ENCODE measurements at places on chromosomes 1 and 21.

GRCh38 chr1:198778049-198778448, 139.2 kb downstream of the PTPRC start:
- DNase-seq: no peak

GRCh38 chr1:196425513-196425912, 182.7 kb downstream of the KCNT2 start:
- no peak for DNase-seq

GRCh38 chr1:70066711-70067110, 138.7 kb downstream of the LRRC40 start:
- no peak for DNase-seq

- no peak for DNase-seq
Observed at GRCh38 chr1:66552287-66552686, 18.3 kb downstream of the SGIP1 start.

GRCh38 chr21:32253215-32253641, 25.6 kb downstream of the MIS18A start:
- DNase-seq: no peak

GRCh38 chr1:243672539-243673074, 177.4 kb downstream of the AKT3 start:
- no peak for DNase-seq

DNA sequence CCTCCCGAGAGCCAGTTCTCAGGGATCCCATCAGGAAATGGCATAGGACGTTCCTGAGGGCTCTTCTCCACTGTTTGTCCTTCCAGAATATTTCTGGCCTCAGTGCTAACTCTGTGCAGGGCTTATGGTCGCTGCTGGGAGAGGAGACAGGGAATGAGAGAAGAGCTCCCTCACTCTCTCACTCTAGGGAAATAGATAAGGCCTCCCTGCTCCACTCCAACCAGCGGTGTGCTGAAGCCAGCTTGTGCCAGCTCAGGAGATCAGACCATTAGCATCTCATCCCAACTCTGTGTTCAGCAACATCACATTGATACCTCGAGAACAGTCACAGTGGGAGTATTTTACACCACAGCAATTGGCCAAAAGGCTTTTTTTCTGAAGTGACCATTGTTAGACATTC, 49.2 kb upstream of the ZC3H12A start:
- no peak for DNase-seq

GRCh38 chr21:18147678-18148077, 97.0 kb upstream of the CHODL start:
- DNase-seq: peak; percentile 24

GRCh38 chr1:64861611-64862010, 104.7 kb downstream of the JAK1 start:
- no peak for DNase-seq

DNA sequence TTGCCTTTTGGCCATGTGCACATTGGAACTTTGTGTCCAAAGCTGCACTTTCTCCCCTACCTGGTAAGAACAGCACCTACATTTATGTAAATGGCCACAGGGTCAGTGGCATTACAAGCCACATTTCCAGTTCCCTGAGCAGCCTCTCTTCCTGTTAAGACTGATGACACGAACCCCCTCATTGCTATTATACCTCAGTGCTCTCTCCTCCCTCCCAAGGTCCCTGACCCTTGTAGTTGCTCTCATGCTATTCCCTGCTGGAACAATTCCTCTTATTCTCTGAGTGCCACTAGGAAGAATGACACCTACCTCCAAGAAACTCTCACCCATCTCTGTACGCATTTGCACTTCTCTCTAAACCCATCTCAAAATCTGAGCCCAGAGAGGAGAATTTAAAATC, 14.9 kb upstream of the VAV3 start:
- DNase-seq: no peak

DNA sequence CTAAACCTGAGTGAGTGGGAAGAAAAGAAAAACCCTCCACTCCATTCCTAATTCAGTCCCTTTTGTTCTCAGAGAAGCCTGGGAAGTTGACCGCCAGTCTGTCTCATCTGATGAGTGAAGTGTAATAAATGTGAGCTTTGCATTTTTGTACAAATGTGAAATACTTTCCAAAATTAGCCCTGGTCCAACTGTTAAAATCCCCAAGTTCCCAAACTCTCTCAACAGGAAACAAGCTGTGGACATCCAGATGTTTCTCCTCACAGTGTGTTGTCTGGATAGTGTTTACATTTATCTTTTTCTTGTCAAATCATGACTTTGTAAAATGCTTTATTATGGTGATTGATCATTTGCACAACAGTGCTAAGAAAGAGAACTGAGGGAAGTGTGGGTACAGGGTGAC, 145.1 kb downstream of the TM2D1 start:
- no peak for DNase-seq

GRCh38 chr21:39006571-39007311, 176.5 kb downstream of the PSMG1 start:
- no peak for DNase-seq

DNA sequence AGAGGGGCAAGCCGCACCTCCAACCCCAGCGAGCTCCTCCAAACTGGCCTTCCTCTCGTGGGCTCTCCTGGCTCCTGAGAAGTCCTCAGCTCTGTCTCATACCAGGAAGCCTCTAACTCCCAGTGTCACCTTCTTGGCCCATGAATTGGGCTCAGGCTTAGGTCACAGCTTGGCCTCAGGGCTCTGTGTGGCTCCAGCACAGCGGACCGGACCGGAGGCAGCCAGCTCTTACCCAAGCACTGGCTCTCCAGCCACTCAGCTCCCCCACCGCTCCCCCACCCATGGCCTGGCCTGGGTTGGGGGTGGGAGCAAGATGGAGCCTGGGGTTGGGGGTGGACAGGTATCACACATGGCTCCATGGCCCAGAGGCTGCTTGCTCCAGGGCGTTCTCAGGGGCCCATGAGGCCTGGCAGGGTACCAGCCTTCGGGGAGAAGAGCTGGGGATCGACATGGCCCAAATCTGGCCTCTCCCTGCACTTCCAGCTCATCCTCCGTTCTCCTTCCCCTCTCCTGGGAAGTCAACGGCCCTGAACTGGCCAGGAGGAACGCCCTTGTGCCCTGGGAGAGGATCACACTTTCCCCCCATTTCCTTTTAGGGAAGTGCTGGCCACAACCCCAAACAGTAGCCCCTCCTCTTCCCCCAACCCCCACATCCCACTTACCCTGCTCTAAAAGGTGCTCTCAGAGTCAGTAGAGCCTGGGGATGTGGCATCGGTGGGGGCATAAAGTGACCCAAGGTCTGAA, 97.5 kb downstream of the CASZ1 start:
- no peak for DNase-seq

DNA sequence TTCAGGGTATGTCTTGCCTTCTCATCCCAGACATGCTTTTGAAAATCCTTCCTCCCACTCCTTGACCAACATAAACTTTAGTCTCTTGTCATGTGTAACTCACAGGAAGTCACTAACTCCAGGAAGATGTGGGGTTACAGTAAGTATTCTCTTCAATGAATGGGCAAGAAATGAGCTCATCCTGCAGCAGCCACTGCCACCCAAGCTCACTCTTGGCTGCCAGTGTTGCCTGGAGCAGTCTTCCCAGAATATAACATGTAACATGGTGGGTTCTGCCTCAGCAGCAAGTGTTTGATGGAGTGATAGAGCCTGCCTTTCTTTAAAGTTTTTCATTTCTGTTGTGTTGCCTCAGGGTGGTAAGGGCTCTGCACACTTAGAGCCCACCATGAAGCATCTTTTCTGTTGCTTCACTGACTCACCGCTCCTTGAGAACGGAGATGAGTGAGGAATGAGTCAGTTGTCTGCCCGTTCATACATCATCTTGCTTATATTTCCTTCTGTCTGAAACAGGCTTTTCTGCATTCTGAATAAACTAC, 187.0 kb downstream of the TPR start:
- peak; percentile 89 for DNase-seq

DNA sequence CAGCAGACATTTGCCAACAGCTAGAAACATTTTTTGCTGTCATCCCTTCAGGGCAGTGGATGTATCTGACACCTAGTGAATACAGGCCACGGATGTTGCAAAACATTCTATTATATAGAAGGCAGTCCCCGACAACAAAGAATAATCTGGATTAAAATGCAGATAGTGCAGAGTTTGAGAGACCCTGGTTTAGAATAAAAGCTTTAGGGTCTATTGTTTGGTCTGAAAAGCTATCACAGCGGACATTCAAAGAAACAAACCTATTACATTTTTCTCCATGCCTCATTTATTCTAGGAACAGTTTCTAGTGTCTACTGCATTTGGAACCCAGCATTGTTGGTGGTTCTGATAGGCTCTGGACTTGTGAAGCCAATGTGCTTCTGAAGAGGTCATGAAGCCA, 316.3 kb downstream of the TGFB2 start:
- no peak for DNase-seq

DNA sequence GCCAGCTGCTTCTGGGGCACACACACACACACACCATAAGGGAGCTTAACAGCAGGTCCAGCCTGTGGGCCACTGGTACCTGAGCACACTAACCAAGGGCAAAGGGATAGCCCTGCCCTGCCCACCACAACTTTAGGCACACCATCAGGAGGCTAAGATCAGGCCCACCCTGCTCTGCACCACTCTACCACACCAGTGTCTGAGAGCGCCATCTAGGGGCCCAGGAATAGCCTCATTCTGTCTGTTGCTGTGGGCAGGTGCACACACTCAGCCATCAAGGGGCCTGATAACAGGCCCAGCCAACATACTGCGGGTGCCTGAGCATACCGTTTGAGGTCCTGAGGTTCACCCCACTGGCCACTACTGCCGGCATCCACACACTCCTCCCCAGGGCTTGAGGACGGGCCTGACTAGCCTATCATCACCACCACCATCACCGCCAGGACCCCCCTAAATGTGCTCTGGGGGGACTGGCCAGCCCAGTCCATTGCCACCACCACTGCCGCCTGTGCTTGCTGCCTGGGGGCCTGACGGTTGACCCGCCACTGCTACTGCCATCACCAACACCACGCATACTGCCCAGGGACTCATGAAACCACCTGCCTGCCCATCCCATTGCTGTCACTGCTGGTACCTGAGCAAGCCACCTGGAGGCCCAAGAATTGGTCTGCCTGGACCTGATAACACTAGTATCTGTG, 31.3 kb downstream of the NSL1 start:
- no peak for DNase-seq

GRCh38 chr1:88784551-88784950, 100.5 kb downstream of the PKN2 start:
- no peak for DNase-seq

DNA sequence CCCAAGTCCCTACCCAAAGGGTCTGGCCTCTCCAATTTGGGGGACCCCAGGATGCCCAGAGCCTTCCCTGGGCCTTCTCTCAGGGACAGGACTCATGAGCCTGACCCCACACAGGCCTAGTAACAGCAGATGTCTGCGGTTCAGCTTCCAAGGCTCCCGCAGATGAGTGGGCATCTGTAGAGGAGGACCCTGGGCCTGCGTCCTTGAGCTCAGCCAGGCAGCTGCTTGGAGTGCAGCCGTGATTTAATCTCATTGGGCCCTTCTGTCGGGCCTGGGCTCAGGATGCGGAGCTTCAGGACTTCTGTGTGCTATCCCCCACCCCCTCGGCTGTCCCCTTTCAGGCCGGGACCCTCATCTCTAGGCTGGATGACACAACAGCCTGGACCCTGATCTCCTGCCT, 35.4 kb downstream of the IGSF21 start:
- DNase-seq: no peak

GRCh38 chr1:45444609-45445131, 46.3 kb downstream of the TESK2 start:
- DNase-seq: no peak

DNA sequence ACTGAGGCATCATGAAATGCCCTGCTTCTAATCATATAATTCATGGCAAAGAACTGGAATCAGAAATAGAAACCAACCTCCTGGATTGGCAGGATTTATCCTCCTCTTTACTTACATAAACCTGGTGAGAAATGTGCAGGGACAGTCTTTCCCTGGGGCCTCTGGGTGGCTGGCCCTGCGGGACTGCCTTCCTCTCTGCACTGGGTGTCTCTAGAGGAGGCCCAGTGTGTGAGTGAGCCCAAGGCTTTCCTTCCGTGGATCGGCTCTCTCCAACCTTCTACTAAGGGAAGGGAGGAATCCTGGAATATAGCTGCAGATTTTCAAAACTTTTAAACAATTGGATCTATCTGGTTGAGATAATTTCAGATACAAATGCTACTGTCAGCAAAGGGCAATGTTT, 11.4 kb upstream of the ATP1A1 start:
- no peak for DNase-seq

- no peak for DNase-seq
Observed at GRCh38 chr1:20588634-20589225, at the start of gene CDA. Gene CDA, plus strand, starts transcription at chr1:20589097. Its CDS starts 33 bp downstream, at chr1:20589130.

GRCh38 chr21:26165331-26165730, 5.2 kb downstream of the APP start:
- DNase-seq: no peak

GRCh38 chr1:228497817-228498216, 10.6 kb downstream of the RNF187 start:
- DNase-seq: no peak

DNA sequence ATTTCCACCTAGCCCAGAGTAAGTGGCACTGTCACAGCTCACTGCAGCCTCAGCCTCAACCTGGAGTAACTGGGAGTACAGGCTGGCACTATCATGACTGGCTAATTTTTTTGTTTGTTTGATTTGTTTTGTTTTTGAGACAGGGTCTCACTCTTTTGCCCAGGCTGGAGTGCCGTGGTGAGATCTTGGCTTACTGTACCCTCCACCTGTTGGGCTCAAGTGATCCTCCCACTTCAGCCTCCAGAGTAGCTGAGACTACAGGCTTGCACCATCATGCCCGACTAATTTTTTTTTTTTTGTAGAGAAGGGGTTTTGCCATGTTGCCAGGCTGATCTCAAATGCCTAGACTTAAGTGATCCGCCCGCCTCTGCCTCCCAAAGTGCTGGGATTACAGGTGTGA, 2.5 kb downstream of the UCK2 start:
- no peak for DNase-seq

DNA sequence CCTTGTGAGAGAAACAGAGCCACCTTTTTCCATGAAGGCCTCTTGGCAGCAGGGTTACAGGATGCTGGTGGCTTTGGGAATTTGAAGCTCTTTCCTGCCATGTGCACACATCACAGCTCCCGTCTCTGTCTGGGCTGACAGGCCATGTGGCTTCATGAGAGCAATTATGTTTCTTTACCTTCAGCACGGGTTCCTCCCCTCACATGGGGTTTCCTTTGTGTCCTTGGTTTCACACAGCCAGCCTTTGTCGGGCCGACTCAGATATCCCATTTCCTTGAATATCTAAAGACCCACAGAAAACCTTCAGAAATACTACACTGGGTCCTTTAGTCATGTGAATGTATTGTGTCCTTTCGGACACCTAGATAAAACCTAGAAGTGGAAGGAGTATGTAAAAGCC, 7.1 kb downstream of the CLIC6 start:
- DNase-seq: no peak

DNA sequence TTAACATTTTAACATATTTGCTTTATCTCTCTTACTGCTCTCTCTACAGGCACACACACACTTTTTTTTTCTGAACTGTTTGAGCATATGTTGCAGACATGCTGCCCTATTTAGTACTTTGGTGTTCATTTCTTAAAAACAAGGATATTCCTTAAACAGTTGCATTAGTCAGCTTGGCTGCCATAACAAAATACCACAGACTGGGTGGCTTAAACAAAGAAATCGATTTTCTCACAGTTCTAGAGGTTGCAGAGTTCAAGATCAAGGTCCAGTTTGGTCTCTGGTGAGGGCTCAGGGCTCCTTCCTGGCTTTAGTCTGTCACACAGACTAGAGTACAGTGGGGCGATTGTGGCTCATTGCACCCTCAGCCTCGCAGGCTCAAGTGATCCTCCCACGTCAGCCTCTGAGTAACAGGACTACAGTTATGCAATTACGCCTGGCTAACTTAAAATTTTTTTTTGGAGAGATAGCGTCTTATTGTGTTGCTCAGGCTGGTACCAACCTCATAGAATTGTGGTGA, 46.7 kb downstream of the RPRD2 start:
- no peak for DNase-seq

GRCh38 chr1:30763651-30764248, 6.2 kb upstream of the LAPTM5 start:
- no peak for DNase-seq
